ENCODE measurements at places on chromosomes 2 and 18.
A peak's percentile ranks its signal among the peaks of the same experiment; 100 is the strongest.

GRCh38 chr2:112572005-112572404 is 12.4 kb upstream of the CHCHD5 start:
- DNase-seq = no peak

DNA sequence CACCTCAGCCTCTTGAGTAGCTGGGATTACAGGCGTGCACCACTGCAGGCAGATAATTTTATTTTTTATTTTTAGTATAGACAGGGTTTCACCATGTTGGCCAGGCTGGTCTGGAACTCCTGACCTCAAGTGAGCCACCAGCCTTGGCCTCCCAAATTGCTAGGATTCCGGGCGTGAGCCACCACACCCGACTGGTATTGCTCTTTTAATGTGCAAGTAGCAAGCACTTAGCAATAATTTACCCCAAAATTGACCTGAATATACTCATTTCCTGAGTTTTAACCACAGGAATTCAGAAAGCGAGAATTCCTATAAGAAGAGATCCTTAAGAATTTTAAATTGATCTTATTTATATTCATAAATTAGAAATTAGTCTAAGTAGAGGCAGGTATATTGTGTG is 169.1 kb downstream of the CDH2 start:
- DNase-seq = peak; percentile 75

- DNase-seq = no peak
These were observed 42.1 kb downstream of the HS1BP3 start for GRCh38 chr2:20608666-20609348.

GRCh38 chr2:68811364-68811763 is 59.8 kb downstream of the BMP10 start:
- peak; percentile 36 for DNase-seq

- DNase-seq = no peak
These were observed 256.0 kb downstream of the KIAA1328 start for GRCh38 chr18:37084912-37085311.

GRCh38 chr2:77513191-77513590 is 9.0 kb downstream of the LRRTM4 start:
- no peak for DNase-seq

DNA sequence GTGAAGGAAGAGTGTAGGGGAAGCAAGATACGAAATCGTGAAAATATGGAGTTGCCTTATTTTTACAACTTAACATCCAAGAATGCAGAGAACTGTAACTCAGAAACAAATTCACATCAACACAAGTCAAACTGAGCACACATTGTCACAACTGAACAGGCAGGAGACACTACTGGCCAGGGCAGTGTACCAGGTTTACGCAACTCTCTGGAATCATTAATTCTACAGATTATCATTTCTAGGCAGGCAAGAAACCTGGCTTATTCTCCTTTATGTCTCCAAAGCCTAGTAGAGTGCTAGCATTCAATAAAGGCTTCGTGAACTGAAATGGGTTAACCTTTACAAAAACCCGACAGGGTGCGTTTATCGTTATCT is 584 bp downstream of the COA5 start:
- no peak for DNase-seq

DNA sequence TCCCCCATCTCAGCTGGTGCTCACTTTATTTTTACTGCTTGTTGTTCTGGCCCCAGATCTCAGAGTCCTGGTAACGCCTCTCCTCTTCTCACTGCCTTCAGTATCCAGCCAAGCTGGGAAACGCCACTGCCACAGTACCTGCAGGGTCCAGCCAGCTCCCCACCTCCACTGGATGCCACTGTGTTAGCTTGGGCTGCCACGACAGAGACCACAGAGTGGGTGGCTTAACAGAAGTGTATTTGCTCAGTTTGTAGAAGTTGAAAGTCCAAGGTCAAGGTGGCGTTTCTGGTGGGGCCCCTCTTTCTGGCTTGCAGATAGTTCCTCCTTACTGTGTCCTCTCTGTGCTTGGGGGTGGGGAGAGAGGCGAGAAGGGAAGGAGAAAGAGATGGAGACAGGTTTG is 107.1 kb downstream of the AGAP1 start:
- DNase-seq = no peak

GRCh38 chr18:31680831-31681568 is 3.4 kb downstream of the B4GALT6 start:
- no peak for DNase-seq

DNA sequence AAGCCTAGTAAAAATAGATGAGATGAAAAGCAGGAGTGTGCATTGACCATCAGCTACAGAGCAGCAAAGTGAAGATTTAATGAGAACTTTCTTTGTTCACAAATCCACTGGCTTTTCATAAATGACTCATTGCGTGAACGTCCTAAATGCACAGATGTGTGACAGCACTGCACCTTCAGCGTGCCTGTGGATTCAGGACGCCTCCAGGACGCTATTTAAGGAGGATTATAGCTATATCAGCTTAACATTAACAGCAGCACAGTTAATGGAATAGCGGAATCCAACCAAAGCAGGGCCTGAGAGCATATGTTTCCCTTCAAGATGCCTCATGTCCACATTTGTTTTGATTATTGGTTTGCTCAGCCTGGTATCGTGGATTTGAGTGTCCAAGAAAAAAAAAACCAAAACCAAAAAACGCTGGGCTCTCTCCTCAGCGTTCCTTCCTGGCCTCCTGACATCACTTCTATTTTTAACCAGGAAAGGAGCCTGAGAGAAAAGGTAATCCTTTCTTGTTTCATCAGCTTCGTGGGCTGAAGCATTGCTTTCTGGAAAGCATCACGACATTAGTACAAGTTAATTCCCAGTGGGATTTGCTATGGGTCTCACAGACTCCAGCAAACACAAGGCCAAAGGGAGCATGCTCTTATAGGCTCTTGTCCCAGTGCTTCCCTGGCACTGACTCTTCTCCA is 447.0 kb upstream of the SMIM21 start:
- no peak for DNase-seq

DNA sequence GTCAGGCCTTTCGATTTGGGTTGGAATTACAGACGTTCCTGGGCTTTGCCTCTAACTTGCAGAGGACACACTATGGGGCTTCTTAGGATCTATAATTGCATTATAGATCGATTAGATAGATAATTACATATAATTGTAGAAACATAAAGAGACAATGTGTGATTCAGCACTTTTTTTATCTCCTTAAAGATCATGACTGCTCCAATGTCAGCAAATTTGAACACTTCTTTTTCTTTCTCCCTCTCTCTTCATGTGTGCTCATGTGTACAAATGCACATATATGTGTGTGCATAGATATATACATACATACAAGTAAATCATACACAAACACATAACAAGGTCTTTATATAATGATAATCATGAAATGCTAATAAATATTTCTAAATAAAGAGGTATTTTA is 1261.2 kb upstream of the SLC39A10 start:
- DNase-seq = no peak

- DNase-seq = peak; percentile 12
These were observed 12.7 kb downstream of the ICOS start for GRCh38 chr2:203949228-203949627.

GRCh38 chr2:120904830-120905234 is 169.2 kb downstream of the GLI2 start:
- no peak for DNase-seq

GRCh38 chr2:14781142-14781541 is 148.6 kb downstream of the LRATD1 start:
- no peak for DNase-seq

DNA sequence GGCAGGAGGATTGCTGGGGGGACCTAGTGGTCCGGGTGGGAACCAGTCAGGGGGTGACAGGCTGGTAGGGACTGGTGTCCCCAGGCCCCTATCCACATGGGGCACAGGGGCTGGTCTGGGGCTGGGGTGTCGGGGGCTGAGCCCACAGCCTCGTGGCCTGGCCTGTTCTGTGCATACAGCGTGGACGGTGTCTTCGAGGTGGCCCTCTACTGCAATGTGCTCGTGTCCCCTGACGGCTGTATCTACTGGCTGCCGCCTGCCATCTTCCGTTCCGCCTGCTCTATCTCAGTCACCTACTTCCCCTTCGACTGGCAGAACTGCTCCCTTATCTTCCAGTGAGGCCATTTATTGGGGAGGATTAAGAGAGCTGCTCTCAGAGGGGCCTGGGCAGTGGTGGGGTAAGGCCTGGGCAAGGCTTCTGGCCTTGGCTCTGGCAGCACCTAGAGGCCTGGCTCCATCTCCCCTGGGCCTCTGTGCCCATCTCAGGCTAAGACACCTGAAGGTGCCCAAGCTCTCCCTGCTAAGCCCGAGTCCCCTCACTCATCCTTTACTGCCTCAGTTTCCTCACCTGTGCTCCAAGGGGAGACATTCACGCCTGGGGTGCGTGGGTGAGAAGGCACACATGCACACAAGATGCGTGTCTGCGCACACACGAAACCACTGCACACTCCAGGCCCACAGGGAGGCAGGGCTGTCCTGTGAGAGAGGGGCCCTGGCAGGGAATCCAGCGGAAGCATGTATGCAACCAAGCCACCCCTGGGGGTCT is 1.9 kb downstream of the CHRNG start:
- DNase-seq = no peak

DNA sequence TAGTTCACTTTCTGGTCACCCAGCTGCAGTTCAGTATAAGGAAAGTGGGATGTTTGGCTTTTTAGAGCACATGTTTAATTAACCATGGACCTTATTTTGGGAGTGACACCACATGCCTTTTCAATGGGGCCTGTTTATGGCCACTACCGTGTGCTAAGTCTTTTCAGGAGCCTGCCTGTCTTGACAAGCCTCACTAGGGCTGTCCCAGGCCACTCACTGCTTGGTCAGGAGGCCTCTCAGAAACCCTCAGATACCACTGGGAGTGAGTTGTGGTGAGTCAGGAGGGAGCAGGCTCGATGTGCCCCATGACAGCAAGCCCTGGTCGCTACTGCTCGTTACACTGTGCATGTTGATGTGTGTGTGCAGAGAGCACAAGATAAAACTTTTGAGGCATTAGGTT is 123.0 kb downstream of the MAP4K4 start:
- DNase-seq = peak; percentile 54

GRCh38 chr2:88137833-88138232 is 10.0 kb upstream of the FABP1 start:
- no peak for DNase-seq

GRCh38 chr2:64196963-64197362 is 52.7 kb upstream of the PELI1 start:
- DNase-seq = no peak

GRCh38 chr2:234536178-234536965 is 39.5 kb upstream of the ARL4C start:
- no peak for DNase-seq

DNA sequence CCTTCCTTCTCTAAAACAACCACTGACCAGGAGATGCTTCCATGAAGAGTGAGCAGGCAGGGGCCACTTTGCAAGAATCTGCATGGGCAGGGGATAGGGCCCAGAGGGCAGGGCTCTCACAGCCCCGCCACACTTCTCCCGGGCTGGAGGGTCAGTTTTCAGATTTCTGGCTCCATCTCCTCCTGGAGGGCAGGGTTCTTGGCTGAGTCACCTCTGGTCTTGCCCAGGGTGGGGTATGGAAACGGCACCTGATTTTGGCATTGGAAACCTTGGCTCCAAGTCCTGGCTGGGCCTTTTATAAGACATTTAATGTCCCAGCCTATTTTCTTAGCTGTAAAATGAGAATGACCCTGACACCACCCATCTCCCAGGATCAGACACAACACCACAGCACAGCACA is 27.6 kb upstream of the ASPRV1 start:
- DNase-seq = no peak

- DNase-seq = peak; percentile 35
These were observed 142.7 kb downstream of the SCG2 start for GRCh38 chr2:223459328-223459939.

DNA sequence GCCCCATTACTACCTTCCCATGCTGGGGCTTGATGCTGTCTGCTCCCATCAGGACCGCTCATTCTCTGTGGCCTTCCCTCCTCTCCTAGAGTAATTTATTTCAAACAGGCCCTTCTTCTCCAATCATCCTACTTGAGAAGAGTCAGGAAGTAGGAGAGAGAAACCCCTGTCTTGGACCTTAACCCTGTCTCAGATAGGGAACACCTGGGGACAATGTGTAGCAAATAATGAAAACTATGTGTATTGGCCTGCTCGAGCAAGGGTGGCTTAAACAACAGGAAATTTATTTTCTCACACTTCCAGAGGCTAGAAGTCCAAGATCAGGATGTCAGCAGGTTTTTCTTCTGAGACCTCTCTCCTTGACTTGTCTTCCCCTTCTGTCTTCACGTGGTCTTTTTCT is 26.6 kb upstream of the NEMP2 start:
- DNase-seq = no peak

DNA sequence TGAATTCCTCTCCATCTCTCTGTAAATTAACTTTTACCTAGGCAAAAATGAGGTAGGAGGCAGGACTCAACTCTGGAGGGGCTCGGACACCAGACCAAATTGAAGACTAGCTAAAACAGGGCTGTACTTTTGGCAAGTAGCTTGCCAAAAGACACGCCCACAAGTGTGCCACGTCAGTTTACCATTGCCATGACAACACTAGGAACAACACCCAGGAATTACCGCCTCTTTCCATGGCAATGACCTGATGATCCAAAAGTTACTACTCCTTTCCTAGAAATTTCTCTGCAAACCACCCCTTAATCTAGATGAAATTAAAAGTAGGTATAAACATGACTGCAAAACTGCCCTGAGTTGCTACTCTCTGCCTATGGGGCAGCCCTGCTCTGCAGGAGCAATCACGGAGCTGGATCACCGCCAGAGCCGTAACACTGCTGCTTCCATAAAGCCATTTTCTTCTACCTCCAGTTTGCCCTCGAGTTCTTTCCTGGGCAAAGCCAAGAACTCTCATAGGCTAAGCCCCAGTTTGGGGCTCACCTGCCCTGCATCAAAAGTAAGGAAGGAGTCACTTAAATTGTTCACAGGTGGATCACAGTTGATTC is 66.0 kb upstream of the FAM136A start:
- DNase-seq = no peak

GRCh38 chr2:217329023-217329431 is 469.2 kb upstream of the TNP1 start:
- DNase-seq = peak; percentile 63

DNA sequence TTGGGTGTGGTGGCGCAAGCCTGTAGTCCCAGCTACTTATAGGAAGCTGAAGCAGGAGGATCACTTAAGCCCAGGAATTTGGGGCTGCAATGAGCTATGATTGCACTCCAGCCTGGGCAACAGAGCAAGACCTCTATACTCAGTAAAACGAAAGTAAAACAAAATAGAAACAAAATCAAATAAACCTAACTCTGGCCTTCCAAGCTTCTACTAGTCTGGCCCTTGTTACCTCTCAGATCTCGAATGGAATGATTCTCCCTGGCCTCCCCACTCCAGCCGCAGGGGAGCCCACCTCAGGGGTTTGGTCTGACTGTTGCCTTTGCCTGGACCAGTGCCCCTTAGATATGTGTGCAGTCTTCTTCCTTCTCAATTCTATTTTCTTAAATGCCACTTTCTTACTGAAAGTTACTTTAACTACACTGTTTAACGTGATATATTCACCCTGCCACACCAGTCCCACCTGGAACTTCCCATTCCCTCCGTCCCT is 160.0 kb upstream of the GCFC2 start:
- DNase-seq = no peak

DNA sequence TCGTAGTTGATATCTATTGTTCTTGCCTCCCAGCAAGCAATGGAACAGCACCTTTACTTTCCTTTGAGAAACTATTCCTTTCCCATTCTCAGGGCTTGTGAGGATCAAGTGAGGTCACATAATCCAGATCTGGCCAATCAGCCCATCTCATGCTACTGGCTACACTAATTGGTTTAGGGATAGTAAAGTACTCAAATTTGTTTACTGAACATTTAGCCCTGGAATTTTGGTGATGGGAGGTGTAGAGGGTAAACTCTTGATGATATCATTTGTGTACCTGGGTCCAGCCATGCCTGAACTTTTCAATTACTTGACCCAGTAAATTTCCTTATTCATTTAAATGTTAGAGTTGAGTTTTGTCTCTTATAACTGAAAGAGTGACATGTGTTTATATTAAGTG is 195.8 kb upstream of the TNP1 start:
- no peak for DNase-seq

GRCh38 chr2:39514825-39515224 is 77.7 kb upstream of the MAP4K3 start:
- no peak for DNase-seq

Data from fibroblast of upper back skin (primary cell).